ENCODE measurements at places on chromosomes 1 and 21. TPM values are rescaled to one million over a fixed set of nuclear protein-coding genes. Genes with fewer than 3 reads are reported as not detected.

TSPEAR gene
- 0.23 TPM for total RNA-seq

WNT3A gene
- 10.1 TPM for total RNA-seq

ATP1A2 gene
- 5.6 TPM for total RNA-seq

GRCh38 chr1:116321766-116322175 is 51.3 kb upstream of the ATP1A1 start:
- DNase-seq: no peak

GRCh38 chr1:184892116-184892515 is 82.2 kb downstream of the NIBAN1 start:
- no peak for DNase-seq

DNA sequence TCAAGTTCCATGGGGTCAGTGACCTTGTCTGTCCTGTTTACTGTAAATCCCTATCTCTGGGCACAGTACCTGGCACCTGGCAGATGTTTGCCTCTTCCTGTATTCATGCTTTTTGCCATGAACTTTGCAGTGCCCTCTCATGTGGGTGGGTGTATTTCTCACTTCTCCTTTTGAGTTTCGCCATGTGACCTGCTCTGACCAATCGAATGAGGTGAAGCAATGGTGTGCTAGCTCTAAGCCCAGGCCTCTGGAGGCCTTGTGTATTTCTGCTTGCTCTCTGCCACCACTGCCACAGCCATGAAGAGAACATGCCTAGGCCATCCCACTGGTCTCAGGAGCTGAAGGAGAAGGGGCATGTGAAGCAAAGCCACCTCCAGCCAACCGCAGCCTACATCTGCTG is 185.5 kb upstream of the ZC3H12A start:
- no peak for DNase-seq

GRCh38 chr21:42755031-42755665 is 101.7 kb downstream of the PDE9A start:
- DNase-seq: no peak

GRCh38 chr1:184965944-184966860 is 8.1 kb downstream of the NIBAN1 start:
- DNase-seq: no peak

DNA sequence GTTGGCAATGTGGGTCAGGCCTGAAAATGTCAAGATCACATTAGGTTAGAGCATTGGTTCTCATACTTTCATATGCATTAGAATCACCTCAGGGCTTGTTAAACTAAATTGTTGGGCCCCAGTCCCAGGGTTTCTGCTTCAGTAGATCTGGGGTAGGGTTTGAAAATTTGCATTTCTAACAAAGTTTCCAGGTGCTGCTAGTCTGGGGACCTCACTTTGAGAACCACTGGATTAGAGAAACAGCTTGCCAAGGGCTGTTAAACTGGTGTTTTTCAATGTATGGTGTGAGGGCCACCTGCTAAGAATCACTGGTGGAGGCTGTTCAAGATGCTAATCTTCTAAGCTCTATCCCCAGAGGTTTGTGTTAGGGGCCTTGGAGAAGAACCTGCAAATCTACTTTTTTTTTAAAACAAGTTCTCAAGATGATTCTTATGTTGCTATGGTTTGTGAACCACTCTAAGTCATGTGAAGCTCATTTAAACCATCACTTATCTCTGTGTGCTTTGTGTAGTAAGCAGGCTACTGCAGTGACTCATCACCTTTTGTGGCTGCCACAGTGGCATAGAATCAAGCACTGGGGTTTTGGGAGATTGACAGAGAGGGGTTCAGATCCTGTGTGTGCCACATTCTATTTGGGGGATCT is 152.2 kb downstream of the S1PR1 start:
- DNase-seq: no peak

Data from upper lobe of right lung (tissue), 1 donor.